Stimulated activated CD8-positive, alpha-beta memory T cell treated with anti-CD3 and anti-CD28 coated beads, Interleukin-7, amount 100 ng/mL, for 24 hours (primary cell): ENCODE measurements at places on chromosomes 13 and 19.

- DNase-seq: no peak
These were observed 6.2 kb downstream of the PRKD2 start for GRCh38 chr19:46710687-46711086.

GRCh38 chr19:54233941-54234340, 8.6 kb downstream of the LILRA6 start:
- DNase-seq: no peak

DNA sequence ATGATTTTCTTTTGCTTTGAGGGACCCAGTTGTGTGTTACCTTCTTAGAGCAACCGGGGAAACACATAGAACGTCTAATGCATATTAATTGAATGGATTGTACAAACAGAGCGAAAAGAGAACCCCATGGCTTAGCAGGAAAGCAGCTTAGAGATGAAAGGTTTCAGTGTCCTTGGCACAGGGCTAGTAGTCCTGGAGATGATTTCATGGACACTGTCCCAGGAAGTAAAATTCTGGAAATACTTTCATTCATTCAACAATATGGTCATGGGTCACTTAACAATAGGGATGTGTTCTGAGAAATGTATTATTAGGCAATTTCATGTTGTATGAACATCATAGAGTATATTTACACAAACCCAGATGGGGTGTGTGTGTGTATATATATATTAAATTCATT, 9.7 kb upstream of the FUT2 start:
- DNase-seq: no peak

DNA sequence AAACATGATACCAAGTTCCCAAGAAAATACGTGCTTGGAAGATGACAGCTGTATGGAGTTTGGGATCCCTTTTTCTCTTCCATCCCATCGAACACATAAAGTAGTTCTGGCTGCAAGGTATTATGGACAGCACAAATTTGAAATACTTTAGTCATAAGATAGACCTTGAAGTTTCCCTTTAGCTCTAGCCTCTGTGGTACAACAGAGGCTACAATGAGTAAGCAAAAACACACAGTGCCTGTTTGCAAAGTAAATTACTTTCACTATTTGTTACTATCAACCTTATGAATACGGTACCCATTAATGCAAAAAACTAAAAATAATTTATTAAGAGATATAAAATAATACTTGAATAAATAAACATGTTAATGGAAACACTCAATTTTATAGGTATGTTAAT, 21.0 kb upstream of the LRCH1 start:
- no peak for DNase-seq

DNA sequence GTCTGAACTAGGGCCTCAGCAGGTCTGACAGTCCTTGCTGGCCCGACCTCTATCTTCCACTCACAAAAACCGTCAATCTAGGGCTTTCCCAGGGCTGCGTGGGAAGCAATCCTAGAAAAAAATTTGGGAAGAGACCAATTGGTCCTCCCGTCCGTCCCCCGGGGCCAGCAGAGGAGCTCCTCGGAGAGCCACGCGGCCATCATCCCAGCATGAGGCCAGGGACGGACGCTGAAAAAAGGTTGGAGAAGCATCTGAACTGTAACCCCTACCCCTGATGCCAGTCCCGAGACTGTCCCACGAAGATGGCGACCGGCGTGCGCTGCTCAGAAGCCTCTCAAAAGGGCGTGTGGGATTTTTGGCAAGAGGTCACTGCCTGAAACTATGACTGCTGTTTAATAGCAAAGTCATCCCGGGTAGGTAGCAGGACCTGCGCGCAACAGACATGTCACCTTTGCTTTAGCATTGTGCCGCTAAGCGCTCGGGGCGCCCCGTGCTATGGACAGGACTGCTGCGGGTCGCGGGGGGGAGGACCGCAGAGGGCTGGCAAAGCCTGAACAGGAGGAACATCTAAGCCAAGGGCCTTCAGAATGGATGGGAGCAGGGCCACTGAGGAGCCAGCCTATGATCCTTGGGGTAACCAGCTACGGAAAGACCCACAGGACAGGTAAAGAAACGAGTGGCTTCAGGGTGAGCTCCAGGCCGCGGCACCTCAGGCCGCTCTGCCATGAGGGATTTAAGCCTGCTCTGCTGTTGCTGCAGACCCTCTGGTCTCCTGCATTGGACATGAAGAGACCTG, 10.6 kb downstream of the AKAP8 start:
- no peak for DNase-seq

- no peak for DNase-seq
These were observed 17.3 kb upstream of the UQCR11 start for GRCh38 chr19:1622541-1622940.
